ENCODE measurements at places on chromosomes 3 and 15.

GRCh38 chr3:129911261-129911861 is 17.9 kb upstream of the TMCC1 start:
- DNase-seq, result no peak

DNA sequence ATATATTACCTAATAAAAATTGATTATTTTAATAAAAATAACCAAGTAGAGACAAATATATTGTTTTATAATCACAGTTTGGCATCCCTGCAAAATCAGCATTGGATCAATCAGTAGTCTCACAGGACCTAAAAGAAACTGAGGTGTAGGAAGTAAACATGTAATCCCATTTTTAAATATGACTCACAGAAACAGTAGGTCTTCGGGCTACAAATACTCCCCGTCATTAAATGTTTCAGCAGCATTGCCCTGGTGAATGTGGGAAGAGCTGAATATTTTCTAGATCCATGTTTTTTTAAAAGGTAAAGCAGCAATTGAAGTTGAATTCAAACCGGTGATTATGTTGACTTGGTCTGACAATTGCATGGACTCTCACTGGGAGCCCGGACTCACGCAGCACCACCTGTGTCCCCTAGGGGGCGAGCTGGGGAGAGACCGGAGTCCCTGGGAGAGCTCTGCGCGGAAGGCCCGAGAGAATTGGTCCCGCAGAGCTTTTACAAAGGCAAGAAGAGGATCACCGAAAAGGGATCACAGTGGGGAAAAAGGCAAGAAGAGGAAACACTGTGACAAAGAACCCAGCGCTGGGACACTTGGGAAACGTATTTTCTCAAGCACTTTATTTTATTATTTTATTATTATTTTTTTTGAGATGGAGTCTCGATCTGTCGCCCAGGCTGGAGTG is 17.2 kb upstream of the USP3 start:
- DNase-seq, result peak; percentile 86

DNA sequence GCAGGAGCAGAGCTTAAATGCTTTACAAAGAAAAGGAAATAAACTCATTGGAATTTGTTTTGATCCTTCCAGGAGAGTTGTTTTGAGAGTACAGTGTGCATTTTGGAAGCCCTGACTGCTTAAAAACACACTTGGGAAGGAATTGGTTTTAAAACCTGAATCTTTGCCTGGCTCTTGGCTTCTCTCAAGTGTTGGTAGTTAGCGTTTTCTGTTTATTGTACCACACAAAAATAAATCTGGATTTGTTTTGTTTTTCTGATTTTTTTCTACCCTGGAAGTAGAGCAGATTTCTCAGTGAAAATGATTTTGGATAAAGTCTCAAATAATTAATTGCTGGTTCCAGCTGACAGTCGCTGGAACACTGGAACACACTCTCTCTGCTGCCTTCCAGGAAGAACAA is 90.6 kb downstream of the CHST2 start:
- DNase-seq, result no peak

DNA sequence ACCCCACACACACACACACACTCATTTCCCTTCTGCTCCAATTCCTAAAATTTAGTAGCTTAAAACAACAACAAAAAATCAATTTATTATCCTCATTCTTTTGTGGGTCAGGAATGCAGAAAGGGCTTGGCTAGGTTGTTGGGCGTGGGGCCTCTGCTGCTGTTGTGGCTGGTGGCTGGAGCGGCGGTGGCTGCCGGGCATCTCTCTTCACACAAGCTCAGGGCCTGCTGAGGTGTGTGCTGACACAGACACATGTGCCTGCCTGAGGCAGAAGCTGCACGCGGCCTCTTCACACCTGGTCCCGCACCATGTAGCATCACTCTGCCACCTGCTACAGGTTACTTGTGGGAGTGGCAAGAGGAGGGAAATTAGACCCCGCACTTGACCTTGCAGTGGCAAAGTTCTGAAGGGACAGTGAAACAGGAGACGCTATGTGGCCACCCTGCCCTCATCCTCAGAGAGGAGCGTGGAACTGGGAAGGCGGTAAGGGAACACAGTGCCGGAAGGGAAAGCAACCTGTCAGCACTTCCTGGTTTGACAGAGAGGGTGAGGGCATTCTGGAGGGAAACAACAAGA is 64.0 kb upstream of the PRR20G start:
- no peak for DNase-seq

DNA sequence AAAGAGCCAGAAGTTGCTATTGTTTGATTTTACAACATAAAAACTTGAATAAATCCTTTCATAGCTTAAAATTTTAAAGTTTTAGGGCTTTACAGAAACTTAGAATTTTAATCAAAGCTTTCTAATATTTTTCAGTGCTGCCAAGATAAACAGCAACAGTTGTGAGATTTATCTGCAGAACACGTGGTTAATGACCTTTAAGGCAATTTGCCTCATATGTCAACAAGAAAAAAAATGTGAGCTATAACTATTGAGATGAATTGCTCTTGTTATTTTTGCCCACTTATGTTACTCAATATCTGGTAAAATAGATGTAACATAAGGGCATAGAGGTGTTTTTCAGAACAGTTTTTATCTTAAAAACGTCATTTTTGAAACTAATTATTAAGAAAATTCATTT is 96.7 kb upstream of the NECTIN3 start:
- no peak for DNase-seq

GRCh38 chr3:109784852-109785631 is 447.7 kb upstream of the DPPA4 start:
- no peak for DNase-seq

DNA sequence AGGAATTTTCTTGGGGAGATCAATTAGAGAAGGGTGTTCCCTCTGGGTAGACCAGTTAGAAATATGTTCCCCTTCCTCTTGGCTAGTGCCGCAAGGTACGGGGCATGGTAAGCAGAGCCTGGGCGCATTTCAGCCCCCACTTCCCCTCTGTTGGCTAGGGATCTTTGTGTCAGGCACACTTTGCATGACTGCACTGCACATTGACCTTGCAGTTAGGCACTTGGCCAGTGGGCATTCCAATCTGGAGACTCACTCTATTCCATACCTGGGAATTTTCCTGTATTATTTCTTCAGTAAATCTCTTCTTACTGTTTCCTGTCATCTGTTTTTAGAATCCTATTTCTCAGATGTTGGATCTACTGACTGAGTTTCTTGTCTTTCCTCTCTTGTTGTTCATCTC is 30.0 kb upstream of the CACNA1D start:
- no peak for DNase-seq

DNA sequence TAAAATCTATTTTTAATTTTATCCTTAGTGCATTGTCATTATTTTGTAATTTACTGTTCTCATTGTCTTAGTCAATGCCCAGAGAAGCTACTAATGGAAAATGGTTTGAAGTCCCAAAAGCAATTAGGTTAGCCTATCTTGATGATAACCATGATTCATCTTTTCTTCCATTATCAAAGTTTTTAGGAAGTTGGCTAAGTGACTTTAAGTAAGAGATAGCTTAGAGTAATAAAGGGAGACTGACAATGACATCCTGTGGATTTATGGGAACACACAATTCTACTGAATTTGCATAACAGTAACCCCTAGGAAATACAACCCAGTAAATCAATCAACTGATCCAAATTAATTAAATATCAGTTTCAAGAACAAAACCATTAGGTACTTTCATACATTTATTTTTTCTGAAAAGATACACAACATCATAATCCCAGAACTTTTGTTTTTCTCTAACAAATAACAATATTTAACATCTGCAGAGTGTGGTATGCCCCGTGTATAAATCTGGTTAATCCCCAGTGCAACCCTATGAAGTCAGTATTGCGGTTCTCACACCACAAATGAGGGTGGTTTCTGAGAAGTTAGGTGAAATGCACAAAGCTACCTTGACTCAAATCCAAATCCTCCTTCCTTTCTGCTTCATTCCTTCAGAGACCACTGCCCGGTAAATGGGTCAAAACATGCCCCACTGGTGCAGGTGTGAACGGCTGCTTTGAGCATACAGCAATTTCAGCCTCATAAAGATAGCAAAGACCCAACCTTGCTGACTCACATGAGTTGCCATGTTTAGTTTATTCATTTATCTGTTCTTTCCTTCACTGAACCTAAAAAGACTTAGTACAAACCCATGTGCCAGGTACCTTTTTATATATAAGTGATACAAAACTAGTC is 202.1 kb downstream of the TBL1XR1 start:
- DNase-seq, result no peak

GRCh38 chr15:55750706-55751105 is 7.8 kb upstream of the PRTG start:
- no peak for DNase-seq

- no peak for DNase-seq
These were observed 64.5 kb downstream of the KLHL25 start for GRCh38 chr15:85730001-85730820.

GRCh38 chr3:42723219-42723618 is 20.6 kb upstream of the HHATL start:
- no peak for DNase-seq

GRCh38 chr3:59451800-59452746 is 402.2 kb upstream of the CFAP20DC start:
- no peak for DNase-seq

GRCh38 chr3:141737093-141737492 is 1.0 kb upstream of the RNF7 start:
- DNase-seq, result no peak

DNA sequence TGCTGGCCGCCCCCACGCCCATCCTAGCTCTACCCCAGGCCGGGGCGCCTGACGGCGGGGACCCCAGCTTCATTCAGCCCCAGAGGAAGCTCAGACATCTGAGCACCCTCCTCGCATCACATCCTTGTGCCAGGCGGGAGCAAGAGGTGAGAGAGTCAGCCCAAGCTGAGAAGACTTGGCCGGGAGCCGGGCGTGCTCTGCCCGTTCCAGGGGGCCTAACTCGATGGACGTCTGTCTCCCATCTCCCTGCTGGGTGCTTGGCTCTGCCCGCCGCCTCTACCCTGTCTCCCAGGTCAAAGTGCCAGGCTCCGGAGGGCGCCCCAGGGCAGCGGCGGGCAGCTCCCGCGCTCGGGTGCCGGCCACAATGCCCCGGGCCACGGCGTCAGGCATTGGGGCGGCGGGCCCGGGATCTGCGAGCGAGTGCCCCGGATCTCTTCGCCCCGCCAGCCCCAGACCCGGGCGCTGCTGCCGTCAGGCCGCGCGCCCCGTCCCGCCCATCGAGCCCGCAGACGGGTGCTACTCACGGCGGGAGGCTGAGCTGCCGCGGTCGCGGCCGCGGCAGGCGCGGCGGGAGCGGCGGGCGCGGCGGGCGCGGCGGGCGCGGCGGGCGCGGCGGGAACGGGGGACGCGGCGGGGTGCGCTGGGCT is 388 bp downstream of the DAPK2 start:
- DNase-seq, result no peak

DNA sequence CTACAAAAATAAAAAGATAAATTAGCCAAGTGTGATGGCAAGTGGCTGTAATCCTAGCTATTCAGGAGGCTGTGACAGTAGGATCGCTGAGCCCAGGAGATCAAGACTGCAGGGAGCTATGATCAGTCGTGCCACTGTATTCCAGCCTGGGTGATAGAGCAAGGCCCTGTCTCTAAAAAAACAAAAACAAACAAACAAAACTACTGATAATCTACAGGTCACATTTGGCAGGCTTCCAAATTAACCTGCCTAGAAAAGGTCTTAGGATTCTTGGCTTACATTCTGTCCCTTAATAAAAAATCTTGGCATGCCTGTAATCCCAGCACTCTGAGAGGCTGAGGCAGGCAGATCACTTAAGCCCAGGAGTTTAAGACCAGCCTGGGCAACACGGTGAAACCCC is 33.4 kb upstream of the SETD2 start:
- DNase-seq, result no peak

- no peak for DNase-seq
These were observed 30.3 kb downstream of the ABHD2 start for GRCh38 chr15:89118481-89118989.

GRCh38 chr3:76300746-76301145 is 515.4 kb upstream of the ZNF717 start:
- no peak for DNase-seq

DNA sequence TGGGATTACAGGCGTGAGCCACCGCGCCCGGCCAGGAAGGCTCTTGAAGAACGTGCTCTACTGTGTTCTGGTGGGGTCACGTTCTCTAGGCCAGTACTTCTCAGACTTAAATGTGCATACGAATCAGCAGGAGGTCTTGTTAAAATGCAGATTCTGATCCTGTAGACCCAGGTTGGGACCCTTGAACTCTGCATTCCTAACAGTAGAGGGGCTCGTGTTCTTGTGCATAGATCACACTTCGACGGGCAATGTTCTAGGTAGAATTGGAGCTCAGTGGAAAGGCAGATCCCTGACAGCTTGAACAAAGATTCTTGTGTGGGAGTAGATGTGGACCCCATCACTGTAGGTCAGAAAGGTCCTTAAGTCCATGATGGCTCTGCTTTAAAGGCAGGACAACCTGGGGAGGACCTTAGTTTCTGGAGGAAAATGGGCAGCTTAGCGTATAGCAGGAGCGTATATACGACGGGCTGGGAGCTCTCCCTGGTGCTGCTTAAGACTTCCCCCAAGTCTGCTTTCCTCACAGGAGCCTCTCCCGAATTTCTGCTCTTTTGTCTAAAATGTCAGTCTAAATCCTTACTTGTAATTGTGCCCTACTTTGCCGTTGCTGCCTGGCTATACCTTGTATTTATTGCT is 16.9 kb upstream of the FAM81A start:
- DNase-seq, result no peak

DNA sequence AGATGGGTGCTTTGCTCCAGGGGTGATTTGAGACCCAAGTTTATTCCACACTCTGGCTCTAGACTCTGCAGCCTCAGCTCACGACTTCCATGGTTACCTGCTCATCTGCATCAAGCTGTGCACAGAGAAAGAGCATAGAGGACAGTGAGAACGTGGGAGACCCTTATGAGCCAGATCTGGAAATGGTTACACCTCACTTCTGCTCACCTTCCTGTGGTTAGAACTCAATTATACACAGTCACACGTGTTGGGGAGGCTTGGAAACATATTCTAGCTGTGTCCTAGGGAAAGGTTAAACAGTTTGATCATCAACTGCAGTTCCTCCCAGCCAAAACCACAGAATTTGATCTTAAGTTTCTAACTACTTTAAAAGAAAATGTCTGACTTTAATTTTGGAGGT is 1.8 kb downstream of the FETUB start:
- no peak for DNase-seq

GRCh38 chr3:193938613-193939012 is 197.3 kb upstream of the HES1 start:
- no peak for DNase-seq

GRCh38 chr15:68183616-68184315 is 21.4 kb downstream of the CALML4 start:
- DNase-seq, result no peak

DNA sequence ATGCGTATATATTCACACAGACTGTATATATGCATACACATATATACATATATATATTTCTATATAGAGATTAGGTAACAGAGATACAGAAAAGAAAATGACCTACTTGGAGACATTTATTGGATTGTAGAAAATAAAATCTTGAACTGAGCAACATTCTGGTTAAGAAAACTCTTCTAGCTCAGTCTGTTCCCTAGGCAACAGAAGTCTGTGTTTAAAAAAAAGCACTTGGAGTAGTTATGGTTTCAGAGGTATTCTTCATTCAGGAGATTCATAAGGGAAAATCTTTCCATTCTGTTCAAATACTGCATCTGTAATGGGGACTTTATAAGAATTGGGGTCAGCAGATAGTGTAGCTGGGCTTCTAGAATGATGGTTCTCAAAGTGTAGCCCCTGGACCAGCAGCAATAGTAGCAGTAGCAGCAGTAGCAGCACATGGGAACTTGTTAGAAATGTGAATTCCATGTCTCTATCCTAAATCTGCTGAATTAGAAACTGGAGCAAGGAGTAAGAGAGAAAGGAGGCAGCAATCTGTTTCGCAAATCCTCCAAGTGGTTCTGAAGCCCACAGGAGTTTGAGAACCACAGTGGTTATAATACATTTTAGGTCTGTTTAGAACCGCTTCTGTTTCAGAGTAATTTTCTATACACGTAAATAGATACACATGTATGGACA is 112.8 kb upstream of the TMEM108 start:
- no peak for DNase-seq

Data from stimulated activated CD4-positive, alpha-beta T cell treated with anti-CD3 and anti-CD28 coated beads, Interleukin-1b, Interleukin-23, amount 100 ng/mL, for 24 hours (primary cell).